ENCODE measurements at places on chromosomes 4 and X. TPM values are rescaled to one million over a fixed set of nuclear protein-coding genes. Genes with fewer than 3 reads are reported as not detected.
A peak's percentile ranks its signal among the peaks of the same experiment; 100 is the strongest.

- peak; percentile 77 for DNase-seq
Measured at GRCh38 chrX:154369449-154370299, 4.8 kb downstream of the FLNA start.

- DNase-seq = no peak
Measured at GRCh38 chrX:13043138-13043537, 1.3 kb downstream of the FAM9C start.

- no peak for DNase-seq
Measured at GRCh38 chrX:15160558-15161095, 109.3 kb downstream of the ASB9 start.

DNA sequence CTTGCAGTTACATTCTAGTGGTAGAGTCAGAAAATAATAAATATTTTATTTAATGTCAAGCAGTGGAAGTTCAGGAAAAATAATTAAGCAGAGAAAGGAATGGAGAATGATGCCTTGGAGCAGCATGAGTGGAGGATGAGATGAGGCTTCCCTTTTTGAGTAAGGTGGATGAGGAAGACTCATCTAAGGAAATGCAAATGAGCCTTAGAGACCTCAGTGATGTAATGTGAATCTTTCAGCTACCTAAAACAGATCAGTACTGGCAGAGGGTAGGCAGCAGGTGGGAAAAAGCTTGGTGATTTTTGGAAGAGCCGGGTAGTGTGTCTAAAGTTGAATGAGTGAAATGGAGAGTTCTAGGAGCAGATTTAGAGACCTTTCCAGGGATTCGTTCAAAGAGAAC lies 118.2 kb downstream of the GRID2 start:
- DNase-seq = no peak

DNA sequence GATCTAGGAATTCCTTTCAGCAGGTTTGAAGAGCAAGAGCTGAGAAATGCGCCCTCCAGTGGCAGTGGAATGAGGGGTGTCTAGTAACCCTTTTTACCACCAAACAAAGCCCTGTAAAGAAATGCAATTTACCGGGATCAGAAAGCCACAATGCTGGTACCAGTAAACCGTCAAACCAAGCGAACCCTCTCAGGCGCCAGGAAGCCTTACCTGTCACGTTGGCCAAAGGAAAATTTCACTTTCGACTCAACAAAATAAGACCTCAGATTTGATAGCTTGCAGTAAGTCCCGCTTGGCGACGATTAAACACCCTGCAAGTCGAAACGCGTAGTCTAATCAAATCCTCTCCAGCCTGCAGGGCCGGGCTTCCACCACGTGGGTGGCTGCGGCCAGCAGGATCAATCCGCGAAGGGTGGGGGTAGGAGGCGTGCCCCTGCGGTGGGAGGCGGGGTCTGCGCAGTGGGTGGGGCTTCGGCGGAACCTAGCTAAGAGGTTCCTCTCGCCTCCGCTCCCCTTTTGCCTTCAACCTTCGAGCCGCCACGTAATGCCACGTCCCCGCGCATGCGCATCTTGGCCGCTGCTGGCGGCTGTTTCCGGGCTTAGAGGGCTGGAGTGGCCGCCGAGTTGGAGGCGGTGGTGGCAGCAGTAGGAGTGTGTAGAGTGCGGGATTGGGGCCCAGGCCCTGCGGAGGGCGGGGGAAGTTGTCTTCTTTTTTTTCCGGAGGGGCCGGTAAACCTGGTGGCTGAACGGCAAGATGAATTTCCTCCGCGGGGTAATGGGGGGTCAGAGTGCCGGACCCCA lies at the start of gene USO1:
Gene USO1 (plus strand): TSS at position 512 of the 801 bp plus-strand sequence. CDS start 243 bp downstream, at position 755.
- DNase-seq = peak; percentile 96

DNA sequence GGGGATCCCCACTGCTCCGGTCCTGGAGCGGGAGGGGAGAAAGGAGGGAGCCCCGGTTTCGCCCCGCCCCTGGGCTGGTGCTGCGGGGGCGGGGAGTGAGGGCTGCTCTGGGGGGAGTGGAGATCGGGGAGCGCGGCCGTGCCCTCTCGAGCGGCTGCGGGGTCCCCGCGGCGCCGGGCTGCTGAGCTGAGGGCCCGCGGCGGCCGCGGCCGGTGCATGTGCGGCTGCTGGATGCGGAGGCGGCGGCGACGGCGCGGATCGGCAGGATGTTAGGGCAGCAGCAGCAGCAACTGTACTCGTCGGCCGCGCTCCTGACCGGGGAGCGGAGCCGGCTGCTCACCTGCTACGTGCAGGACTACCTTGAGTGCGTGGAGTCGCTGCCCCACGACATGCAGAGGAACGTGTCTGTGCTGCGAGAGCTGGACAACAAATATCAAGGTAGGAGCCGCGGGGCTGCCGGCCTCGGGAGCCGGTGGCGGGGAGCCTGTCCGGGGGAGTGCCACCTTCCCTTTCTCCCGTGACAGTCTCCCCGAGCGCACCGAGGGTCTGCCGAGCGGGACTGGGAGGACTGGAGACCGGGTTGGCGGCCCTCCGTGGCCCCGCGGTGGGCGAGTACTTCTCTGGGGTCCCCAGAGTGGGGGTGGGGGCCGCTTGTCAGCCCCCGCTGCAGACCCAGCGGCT lies at the start of gene ING2:
Gene ING2 (plus strand): TSS at position 129 of the 681 bp plus-strand sequence. CDS start 138 bp downstream, at position 267.
- DNase-seq = peak; percentile 50

DNA sequence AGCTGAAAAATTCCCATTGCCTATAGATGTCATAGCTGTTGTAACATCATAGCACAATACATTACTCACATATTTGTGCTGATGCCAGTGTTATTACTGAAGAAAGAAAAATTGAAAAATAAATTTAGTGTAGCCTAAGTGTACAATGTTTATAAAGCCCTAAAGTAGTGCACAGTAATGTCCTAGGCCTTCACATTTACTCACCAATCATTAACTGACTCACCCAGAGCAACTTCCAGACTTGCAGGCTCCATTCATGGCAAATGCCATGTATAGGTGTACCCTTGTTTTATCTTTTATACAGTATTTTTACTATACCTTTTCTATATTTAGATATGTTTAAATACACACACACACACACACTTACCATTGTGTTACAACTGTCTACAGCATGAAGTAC lies 265.4 kb upstream of the MAGEB18 start:
- DNase-seq = peak; percentile 70

- DNase-seq = no peak
Measured at GRCh38 chrX:2547736-2548135, 47.0 kb upstream of the DHRSX start.

The POU4F2 gene
- total RNA-seq = not detected

The RXFP1 gene
- total RNA-seq = not detected

The CT45A5 gene
- not detected for total RNA-seq

The TNIP2 gene
- total RNA-seq = 43.4 TPM

The GPRIN3 gene
- not detected for total RNA-seq

The SLC16A2 gene
- 1.3 TPM for total RNA-seq

All from bronchial epithelial cell (primary cell).